Activated CD4-positive, alpha-beta memory T cell treated with anti-CD3 and anti-CD28 coated beads for 36 hours (primary cell): ENCODE measurements at places on chromosomes 11 and 22.

- no peak for DNase-seq
Observed at GRCh38 chr11:16148301-16148931, 207.9 kb downstream of the SOX6 start.

GRCh38 chr11:5690216-5690615, 626 bp downstream of the TRIM22 start:
- no peak for DNase-seq

GRCh38 chr11:14357881-14358728, 878 bp downstream of the RRAS2 start:
- DNase-seq, result peak; percentile 51

DNA sequence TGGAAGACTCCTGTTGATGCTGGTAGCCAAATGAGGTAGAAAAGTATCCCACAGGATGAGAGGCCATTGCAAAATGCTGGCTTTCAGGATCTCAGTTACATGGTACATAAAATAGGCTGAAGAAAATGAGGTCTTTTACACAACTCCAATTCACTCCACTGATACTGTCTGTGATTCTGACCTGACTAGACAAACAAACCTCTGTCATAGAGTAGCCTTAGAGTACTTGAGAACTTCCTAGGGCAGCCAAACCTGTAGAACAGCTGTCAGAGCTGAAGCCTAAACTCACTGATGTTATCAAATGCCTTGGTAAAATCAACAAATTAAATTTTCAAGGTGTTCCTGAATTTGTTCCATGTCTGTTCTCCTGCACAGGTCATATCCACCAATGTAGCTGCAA, 26.2 kb upstream of the POGLUT3 start:
- DNase-seq, result no peak

DNA sequence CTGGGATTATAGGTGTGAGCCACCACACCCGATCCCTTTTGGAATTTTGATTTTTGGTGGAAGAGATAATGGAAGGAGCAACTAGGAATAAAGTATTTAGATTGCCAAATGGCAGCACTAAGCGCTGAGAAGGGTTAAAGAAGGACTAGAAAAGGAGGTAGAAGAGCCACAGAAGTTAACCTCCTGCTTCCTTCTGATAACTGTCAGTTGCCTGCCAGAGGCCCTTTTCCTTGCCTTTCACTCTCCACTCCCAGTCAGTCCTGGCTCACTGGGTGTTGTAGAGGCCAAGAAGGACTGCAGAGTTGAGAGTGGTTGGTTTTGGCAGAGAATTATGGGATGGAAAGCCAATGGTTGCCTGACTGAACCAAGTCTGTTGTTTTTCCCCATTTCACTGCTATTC, 19.3 kb downstream of the ZC3H12C start:
- no peak for DNase-seq
